ENCODE measurements at places on chromosomes 2 and 18.

DNA sequence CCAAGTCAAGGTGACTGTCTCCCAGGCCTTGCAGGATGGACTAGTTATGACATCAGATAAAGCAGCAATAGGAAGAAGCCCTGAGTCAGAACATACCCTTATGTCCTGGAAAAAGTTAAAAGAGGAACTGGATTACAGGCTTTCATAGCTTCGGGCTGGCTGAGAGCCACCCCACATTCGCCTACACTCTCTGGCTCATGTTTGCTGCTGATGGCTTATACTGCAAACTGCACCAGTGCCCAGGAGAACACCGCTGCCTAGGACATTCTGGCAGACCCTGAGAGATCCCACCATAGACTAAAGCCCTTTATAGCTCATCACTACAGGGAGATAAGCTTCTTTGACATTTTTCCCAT is 20.3 kb downstream of the SLC8A1 start:
- DNase-seq: no peak

- DNase-seq: no peak
Observed at GRCh38 chr18:72995558-72995957, 127.8 kb upstream of the NETO1 start.

DNA sequence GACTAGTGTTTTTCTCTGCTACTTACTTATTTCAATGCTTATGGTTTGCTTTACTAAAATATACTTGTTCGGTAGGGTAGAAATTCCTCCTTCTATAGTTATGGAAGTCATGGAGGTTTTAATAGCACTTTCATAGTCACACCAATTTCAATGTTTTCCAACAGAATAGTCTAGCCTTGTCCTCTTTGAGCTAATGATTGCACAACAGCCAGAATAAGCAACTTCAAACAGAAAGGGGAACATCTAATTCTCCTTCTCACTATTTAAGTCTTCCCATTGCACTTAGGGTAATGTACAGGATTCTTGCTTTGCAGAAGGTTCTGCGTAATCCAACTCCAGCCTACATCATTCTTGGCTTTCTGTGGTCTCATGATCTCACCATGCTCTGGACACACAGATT is 287.7 kb upstream of the GCFC2 start:
- DNase-seq: no peak

GRCh38 chr2:220628252-220628651 is 943.9 kb downstream of the EPHA4 start:
- DNase-seq: no peak

- DNase-seq: no peak
Observed at GRCh38 chr18:79223431-79223830, 154.2 kb downstream of the ATP9B start.

Measured in iPS-NIHi11 (cell line).